ENCODE measurements at places on chromosomes 7 and 10. TPM values are rescaled to one million over a fixed set of nuclear protein-coding genes. Genes with fewer than 3 reads are reported as not detected.
A peak's percentile ranks its signal among the peaks of the same experiment; 100 is the strongest.

GRCh38 chr7:112201839-112202238, 4.4 kb downstream of the DOCK4 start:
- no peak for DNase-seq

DNA sequence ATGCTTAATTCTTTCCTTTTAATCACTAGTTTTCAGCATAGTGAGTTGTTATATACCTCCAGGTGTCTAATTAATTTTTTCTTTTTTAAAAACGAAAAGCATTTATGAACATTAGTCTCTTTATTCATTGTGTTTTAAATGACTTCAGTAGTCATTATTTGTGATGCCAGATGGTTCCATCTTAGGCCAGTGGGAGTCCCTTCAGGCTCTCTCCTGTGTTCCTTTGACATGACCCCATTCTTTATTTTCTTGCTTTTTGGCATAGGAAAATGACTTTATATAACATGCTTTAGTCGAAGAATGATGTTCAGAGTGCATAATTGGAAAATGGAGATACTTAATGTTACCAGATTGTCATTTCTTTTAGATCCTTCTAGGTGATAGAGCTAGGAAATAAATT, 24.4 kb downstream of the MKLN1 start:
- no peak for DNase-seq

GRCh38 chr7:157566631-157567006, 229.8 kb downstream of the DNAJB6 start:
- DNase-seq: no peak

The ZRANB1 gene
- 34.2 TPM for total RNA-seq

DNA sequence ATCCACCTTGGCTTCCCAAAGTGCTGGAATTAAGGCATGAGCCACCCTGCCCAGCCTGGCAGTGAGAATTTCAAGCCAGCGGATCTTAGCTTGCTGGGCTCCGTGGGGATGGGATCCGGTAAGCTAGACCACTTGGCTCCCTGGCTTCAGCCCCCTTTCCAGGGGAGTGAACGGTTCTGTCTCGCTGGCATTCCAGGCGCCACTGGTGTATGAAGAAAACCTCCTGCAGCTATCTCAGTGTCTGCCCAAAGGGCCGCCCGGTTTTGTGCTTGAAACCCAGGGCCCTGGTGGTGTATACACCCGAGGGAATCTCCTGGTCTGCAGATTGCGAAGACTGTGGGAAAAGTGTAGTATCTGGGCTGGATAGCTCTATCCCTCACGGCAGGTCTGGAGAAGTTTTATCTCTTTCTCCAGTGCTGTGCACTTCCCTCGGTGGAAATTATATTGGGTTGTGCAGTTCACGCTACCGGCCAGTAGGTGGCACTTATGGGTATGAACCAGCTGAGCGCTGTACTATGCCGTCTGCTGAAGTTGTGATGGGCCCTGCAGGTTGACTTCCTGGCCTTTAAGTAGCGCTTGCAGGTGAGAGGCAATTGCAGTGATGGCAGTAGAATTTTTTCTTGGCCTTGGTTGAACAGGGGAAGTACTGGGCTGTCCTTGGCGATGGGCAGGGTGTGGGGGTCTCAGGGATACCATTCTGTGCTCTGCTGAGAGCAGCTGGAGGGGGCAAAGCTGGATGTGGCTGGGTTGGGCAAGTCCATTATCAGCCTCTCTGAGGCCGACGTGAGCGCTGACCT, 138.0 kb upstream of the MTPN start:
- DNase-seq: no peak

GRCh38 chr10:12482587-12482986, 133.2 kb downstream of the CAMK1D start:
- DNase-seq: no peak

DNA sequence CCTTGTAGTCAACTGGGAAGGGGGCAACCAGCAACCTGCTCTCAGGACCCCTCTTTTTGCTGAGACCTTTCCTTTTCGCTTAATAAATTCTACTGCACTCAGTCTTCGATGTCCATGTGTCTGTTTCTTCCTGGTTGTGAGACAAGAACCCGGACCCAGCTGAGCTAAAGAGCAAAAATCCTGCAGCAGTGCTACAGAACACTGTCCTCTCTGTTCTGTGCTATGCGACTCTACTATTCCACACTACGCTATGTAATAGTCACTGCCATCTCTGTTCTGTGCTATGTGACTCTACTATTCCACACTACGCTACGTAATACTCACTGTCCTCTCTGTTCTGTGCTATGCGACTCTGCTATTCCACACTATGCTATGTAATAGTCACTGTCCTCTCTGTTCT, 34.3 kb downstream of the DIP2C start:
- DNase-seq: no peak

DNA sequence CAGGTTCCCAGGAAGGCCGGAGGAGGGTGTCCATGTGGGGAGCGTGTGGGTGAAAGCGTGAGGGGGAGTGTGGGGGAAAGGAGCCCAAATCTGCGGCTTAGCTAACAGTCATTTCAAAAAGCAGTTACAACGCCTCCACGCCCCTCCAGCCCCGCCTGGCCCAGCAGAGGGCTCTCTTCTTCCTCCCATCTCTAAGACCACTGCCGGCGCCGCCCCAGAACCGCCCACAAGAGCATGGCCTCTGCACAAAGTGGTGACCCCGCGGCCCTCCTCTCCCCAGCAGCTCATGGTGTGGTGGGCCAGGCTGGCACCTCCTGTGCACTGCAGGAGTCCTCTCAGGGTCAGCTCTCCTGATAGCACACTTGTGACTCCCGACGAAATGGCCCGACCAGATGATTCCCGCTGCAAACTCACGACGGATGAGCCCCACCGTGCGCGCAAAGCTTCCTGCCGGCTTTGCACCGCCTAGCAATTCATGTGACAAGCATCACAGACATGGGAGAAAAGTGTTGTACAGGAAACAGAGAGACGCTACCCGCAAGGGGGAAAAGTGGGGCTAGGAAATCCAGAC, 12.4 kb upstream of the HUS1 start:
- DNase-seq: peak; percentile 98

The CFAP46 gene
- 0.17 TPM for total RNA-seq

DNA sequence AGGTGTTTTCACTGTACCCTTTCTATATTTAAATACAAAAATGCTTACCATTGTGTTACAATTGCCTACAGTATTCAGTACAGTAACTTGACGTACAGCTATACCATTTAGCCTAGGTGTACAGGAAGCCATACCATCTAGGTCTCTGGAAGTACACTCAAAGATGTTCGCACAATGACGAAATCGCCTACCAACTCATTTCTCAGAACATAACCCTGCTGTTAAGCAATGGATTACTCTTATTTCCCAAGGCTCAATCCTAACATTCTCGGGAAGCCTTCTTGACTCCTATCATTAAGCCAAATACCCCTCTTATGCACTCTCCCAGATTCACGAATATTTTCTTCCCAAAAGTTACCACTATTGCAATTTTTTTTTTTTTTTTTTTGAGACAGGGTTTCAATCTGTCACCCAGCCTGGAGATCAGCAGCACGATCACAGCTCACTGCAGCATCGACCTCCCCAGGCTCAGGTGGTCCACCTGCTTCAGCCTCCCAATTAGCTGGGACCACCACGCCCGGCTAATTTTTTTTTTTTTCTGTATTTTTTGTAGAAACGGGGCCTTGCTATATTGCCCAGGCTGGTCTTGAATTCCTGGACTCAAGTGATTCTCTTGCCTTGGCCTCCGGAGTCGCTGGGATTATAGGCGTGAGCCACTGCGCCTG, 1.5 kb downstream of the CWF19L1 start:
- no peak for DNase-seq

Data from esophagus muscularis mucosa (tissue), 4 donors.